ENCODE measurements at places on chromosomes 2 and 18.

- DNase-seq, result no peak
These were observed 25.9 kb downstream of the LYPD6B start for GRCh38 chr2:149064365-149064841.

GRCh38 chr2:68251855-68252399 is 405 bp downstream of the PPP3R1 start:
- peak; percentile 77 for DNase-seq

DNA sequence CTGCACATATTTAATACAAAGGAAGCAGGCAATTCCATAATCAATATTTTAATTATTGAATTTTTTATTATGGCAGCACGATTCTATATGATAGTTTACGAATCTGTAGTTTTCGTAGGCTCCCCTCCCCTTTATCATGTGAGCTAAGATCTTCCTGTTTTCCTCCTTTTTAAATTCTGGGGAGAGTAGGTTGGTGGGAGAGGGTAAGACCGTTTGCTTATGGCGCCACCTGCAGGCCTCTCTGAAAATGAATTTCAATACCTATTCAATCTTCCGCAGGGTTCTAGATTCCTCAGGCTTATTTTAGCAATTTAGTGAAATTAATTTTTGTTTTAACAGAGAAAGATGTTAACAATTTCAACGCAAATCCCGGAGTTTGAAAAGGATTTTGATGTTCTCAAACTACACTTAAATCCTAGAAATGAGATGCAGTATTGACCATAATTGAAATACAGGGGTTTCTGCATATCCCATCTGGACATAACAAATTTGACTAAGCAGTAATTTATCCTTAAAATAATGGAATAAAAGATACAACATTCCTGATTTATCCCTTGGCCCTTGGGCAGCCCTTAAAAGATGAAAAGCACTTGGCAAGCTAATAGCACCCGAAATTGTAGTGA is 12.8 kb upstream of the GBX2 start:
- DNase-seq, result no peak

DNA sequence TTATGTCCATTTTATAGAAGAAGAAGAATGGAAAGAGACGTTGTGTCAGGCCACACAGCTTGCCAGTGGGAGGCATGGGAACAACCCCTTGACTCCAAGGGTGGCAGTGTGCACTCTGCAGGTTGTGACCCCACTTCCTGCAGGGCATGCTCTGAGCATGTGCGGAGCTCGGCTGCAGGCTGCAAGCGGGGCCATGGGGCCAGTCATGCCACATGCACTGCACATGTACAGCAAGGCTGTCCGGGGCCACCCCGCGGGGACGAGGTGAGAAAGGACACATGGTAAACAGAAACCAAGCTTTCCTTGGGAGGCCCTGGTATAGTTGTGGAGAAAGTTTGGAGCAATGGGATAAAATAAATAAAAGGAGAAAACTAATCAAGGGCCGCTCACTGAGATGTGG is 47.4 kb upstream of the DNMT3A start:
- DNase-seq, result no peak

DNA sequence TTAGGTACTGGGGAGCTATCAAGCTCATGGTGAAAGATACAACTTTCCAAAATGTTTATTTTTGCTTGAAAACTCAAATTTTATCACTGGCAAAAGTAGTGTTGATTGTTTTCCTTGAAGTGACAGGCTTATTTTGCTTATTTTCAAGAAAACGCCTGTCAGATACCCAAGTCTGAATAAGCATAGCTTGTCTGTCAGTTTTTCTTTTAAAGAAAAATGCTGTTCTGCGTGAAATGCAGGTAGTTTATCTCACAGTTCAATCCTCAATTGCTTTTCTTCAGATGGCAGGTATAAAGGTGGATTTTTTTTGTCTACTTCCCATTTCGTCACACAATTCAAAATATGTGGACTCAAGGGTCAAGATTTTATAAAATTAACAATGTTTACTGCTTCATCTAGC is 102.6 kb upstream of the SLC38A11 start:
- no peak for DNase-seq

DNA sequence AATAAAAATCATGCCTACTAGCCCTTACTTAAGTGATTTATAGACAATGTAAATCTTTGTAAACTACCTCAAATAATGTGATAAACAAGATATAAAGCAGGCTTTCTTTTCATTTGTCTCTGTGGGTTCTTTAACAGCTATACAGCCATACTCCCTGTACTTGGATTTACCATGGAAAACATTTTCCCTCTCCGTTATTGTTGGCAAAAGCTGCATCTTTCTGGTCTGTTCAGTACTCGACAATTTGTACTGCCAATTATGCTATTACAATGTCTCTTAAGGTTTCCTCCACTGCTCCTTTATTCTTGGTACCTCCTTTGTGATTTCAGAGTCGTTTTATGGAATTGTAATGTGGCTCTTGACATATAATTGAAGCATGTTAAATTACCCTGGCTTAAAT is 426.3 kb upstream of the PKDCC start:
- DNase-seq, result no peak

DNA sequence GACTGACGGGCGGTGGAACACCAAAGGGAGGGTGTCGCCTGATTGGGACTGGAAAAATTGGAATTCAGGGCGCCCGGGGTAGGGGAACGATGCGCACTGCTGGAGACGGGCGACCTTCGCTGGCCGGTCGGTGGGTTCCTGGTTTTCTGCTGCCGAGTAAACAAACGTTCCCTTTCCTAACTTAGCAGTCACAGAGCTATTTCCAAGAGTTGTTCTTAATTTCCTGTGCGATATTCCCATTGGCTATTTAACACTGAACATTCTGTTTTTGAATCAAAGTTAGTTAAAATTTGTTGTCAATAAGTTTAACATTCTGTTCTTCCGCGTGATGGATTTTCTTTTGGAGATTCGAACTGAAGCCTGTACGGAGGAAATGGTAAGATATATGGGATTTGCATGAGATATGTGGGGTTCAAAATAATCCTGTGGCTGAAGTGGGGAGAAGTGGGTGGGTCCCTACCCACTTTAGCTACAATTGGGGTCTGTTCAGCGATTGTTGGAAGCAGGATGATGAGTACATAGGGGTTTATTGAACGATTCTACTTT is 862 bp downstream of the C18orf54 start:
- DNase-seq, result no peak

DNA sequence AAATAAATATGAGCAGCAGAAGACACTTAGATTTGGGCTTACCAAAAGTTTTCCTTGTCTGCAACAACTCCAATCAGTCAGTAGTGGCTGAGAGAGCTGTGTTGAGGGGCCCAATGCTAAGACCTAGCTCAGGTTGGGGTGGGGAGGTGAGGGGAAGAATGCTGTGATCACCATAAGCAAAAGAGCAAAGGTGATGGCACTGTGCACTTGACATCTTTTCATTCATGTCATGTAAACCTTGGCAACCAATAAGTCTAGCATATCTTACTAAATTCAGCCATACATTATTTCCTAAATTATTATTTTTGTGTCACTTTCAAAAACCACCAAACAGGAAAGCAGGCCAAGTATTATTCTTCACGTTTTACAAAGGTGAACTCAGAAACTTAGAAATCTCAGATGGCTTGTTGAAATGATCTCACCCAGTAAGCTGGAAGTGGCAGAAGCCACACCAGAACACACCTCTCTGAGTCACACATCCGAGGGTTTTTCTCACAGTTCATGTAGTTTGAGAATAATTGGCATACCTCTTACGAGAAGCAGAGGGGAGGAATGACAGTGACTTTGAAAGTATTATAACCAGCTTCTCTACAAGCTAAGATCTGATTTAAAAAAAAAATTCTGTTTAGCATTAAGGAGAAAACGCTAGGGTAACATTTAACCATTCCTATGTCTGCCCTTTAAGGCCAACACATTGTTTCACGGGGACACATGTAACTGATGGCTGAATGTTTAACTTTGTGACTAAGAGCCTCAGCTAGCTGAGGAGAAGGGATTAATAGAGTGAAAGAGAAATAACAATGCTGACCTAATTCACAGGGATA is 43.3 kb upstream of the SETBP1 start:
- no peak for DNase-seq

- no peak for DNase-seq
These were observed 50.9 kb downstream of the LRPPRC start for GRCh38 chr2:43944915-43945314.

DNA sequence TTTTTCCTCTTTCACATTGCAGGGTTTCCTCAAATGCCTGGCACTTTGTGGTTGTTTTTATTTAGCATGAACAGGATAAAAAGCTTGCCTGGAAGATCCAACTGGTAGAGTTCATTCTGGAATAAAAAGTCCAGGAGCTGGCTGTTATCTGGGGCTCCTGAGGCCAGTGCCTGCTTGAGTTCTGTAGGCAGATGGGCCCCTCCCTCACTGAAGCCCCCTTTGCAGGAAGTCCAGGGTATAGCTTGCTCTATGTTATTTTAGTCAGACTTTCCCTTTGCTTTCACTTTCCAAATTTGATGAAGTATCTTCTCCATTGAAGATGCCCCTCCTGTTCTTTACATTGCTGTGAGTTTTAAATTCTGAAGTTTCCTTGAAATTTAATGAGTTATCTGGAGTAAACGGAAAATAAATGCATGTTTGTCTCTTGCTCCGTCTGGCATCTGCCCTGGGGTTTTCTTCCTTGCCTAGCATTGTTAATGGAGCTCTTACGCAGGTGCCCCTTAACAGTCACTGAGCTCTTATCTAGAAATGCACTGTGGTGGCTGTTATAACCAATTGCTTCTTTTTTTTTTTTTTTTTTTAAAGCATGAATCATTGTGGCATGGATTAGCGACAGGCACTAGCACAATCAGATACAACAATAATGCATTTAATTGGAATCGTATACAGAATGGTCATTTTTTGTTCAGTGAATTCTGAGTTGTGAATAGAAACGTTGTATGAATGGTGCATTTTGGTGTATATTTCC is 27.0 kb upstream of the LPIN1 start:
- DNase-seq, result no peak

DNA sequence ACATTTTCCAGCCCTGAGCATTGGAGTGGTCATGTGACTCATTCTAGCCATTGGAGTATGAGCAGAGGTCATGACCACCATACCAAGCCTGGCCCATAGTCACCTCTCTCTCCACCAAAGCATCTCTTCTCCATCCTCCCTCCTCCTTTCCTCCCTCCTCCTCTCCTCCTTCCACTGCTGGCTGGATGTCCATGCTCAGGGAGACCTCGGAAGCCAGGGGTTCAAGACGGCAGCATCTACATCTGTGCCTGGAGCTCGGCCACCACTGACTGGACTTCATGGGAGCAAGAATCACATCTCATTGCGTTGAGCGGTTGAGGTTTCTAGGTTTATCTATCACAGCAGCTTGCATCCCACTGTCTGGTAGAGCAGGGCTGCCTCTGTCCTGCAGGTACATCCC is 252.4 kb downstream of the NDUFA10 start:
- no peak for DNase-seq

- no peak for DNase-seq
These were observed 34.1 kb upstream of the GRB14 start for GRCh38 chr2:164655336-164655735.

DNA sequence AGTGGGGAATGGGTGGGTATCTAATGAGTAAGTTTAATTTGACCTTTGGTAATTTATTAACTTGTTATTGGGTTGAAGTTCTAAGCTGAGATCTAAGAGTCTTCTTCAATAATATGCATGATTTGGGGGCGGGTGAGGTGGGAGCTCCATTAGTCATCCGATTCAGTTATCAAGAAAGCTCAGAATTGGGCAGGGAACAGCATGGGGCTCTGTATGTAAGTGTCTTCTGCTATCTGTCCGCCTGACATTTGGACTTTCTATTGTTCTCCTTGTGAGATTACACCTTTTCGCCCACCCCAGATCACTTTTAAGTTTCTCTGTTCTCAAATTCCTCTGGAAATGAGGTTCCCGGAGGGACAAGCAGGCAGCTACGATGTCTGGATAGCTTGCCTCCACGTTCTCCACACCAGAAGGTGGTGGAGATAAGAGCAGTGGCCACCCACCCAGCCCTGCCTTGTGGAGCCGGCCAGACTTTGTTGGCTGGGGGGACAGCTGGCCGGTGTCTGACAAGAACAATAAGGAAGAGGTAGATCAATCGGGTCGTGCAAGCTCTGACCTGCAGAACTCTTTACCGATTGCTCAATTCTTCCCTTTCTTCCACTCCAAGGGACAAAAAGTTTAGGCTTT is 75.5 kb upstream of the GATA6 start:
- DNase-seq, result no peak

GRCh38 chr18:9001209-9001608 is 101.3 kb upstream of the NDUFV2 start:
- DNase-seq, result no peak

- no peak for DNase-seq
These were observed 31.9 kb downstream of the ASB1 start for GRCh38 chr2:238458651-238459050.

DNA sequence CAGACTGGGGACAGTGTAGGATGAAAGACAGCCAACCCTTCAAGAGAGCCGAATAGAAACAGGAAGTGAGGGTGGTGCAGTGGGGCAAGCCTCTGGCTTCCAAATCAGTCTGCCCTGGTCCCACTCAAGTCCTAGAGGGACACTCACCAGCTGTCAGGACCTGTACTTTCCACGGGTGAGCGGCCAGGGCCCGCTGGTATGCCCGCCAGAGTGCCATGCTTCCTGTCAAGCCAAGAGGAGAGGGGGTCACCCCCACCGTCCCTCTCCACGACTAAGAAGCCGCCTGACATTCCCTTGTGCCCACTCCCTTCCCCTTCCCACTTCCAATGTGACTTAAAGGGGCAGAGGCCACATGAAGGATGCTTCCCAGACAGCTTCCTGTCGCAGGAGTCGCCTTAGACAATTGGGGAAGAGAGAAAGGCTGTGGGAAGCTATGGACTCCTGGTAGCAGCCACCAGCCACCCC is 564 bp downstream of the MPV17 start:
- no peak for DNase-seq

DNA sequence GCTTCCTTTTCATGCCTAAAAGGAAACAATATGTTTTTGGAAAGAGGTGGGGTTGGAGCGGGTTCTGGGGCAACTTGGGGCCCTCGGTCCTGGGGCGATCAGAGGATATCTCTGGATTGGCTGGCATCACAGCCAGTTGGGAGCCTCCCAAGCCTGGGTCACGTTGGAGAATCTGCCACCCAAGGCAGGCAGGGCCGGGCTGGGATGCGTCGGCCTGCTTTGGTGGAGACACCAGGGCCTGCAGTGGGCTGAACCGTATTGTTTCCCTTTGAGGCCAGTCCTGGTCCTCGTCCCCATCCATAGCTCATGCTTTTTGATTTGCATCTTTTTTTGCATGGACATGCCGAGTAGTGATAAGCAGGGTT is 235.8 kb downstream of the ATAD2B start:
- no peak for DNase-seq

DNA sequence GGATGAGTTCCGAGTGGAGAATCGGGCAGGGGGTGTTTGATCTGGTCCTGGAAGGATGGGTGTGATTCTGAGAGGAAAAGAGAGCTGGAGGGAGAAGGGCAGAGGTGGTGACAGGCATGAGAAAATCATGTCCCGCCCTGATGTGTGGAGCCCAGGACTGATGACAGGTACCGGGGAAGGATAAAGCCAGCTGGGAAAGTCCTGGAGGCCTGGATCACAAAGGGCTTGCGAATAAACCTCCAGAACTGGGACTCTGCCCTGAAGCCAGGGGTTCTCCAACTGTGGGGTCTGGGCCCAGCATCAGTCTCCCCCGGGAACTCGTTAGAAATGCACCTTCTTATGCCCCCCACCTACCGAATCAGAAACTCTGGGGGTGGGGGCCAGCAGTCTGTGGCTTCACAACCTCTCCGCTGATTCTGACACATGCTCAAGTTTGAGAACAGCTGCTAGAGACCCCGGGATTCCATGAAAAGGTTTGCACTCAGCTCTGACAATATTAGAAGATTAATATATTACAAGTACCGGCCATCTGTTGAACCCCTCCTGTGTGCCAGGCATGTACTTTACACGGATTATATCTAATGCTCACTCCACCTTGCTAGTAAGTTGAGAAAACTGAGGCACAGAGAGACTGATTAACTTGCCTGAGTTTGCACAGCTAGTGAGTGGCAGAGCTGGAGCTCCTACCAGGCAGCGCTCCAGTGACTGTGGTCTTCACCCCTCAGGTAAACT is 8.0 kb downstream of the TNFRSF11A start:
- no peak for DNase-seq
